ENCODE measurements at places on chromosomes 12 and 14. TPM values are rescaled to one million over a fixed set of nuclear protein-coding genes. Genes with fewer than 3 reads are reported as not detected.

DNA sequence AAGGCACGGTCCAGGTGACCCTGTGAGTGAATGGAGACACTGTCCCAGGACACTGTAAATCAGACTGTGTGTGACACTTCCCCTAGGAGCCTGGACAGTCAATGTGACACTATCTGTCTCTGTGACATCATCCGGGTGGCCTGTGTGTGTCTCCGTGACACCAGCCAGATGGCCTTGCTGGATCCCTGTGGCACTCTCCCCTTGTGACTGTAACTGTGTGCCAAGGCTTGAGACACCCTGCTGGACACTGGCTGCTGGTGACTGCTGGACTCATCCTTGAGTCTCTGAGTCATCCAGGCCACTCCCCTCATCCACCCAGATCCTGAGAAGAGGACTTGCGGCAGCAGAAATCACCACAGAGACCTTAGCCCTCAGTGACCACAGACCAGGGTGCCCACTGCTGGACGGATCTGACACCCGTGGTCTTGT is 51.6 kb downstream of the MVK start:
- no peak for DNase-seq

DNA sequence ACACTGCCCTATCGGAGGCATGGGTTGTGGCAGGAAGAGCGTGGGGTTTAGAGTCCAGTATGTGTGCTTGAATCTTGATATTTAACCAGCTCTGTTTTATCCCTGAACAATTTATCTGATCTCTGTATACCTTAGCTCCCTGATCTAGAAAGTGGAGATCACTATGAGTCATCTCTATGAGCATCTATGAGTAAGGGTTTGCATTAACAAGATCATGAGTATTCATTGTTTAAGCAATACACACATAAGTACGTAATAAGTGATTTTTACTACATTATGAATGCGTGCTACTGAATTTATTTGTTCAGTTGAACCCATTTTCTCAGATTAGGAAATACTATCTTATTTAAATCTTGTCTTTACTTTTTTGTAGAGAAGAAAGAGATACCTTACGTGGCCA is 49.4 kb downstream of the GPATCH2L start:
- no peak for DNase-seq

DNA sequence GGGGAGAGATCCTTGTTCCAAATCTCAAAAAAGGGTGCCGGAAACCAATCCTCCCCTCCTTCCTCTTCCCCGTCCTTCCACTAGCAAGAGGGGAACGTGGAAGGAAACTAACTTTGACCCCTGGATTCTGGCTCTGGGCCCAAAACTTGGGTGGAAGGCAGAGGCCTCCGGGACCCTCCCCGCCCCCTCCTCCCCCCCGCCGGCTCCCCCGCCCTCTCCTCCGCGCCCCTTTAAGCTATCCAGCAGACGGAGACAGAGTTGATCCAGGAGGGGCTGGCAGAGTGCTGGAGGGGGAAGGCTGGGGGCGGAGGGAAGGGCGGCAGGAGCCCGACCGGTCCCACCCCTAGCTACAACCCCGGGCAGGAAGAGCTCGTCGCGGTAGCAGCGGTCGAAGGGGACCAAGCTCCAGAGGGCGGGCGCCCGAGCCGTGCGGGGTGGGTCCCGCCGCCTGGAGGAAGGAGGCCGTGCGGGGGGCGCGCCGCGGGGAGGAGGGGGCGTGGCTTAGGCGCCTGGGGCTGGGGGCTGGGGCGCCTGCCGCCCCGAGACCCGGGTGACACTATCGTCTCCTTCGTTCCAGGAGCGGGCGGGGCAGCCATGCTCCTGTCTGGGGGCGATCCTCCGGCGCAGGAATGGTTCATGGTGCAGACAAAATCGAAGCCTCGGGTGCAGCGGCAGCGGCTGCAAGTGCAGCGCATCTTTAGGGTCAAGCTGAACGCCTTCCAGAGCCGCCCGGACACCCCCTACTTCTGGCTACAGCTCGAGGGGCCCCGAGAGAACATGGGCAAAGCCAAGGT is at the start of gene NYNRIN:
NYNRIN (plus strand) TSS at position 351 of the 794 bp plus-strand sequence; CDS start at position 595, 244 bp downstream.
- peak; percentile 78 for DNase-seq

DNA sequence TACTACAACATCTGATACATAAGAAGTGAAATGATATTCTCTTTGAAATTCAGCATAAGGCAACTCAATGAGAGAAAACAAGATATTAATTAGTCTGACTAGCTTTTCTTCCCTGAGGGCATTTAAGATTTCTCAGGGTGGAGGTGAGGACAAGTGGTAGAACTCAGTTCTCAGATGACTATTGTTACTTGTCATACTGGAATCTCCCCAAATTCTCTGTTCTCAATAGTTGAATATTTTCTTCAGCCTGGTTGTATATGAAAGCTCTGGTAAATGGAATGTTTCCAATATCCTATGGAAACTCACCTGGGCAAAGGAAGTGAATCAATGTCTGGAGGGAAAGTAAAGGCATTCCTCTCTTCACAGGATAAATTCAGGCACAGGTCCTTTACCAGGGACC is 18.2 kb upstream of the ITGA5 start:
- DNase-seq = no peak

DNA sequence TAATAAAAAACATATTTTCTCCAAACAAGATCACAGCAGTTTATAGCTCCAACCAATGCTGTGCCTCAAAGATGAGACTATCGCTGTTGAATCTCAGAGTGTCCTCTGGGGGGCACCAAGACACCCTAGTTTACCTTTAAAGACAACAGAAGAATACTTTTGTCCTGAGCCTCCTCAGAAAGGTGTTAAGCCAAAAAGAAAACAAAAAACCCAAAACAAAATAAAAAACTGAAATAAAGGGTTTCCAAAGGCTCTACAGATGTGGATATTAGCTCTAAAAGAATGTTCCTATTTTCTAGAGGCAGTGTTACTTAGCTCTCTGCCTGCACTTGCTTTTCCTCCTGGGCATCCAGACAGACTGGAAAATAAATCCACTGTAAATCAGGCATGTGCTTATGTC is 86.9 kb upstream of the TTC7B start:
- peak; percentile 67 for DNase-seq

DNA sequence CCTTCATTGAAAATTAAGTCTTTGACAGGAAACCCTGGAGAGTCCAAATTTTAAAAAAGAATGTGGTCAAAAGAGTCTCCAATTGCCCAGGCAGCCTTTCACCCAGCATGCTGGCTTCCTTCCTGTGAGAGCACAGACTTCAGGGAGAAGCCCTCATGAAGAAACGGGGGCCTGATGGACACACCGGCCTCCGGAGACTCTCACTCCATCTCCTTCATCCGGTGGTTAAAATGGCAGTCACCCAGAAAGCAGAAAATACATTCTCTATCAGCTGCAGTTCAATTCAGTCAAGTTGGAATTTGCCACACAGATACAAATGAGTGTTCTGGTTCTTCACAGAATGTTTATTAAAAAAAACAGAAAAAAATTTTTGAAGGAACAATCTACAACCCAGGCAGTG is 56.5 kb downstream of the CPM start:
- DNase-seq = no peak

DNA sequence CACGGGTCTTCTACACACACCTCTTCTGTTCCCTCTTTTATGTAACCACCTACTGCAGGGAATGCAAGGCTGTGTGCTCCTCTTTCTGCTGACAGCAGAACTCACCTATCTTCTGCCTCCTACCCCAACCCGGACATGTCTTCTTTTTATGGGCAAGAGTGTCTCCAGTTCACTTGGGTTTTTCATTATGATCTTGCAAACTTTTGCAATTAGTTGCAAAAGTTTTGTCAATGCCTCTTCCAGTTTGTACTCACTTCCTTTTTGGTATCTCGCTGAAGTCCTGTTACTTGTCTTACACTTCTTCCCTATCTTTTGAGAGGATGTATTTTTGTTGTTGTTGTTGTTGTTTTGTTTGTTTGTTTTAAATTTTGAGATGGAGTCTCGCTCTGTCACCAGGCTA is 50.6 kb downstream of the DRAM1 start:
- DNase-seq = no peak

DNA sequence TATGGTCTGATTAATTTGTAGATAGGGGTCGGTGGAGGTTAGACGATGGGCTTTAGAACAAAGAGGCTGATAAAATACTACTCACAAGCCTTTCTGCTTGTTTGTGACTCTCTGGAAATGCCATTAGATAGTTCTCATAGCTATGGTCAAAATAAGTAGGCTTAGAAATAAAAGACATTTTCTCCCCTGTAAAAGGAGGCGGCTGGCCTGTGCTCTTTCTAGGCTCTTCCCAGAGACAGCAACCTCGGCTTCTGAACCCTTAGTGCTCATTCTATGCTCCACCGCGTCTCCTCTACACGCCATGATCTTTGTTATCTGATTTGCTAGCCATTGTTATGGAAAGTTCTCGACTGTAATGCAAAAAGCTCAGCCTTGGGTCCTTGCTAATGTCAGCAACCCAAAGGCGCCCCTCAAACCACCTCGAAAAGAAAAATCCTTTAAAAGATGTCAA is 64.5 kb downstream of the CRADD start:
- DNase-seq = no peak

VWF gene
- 65.4 TPM for polyA plus RNA-seq

DNA sequence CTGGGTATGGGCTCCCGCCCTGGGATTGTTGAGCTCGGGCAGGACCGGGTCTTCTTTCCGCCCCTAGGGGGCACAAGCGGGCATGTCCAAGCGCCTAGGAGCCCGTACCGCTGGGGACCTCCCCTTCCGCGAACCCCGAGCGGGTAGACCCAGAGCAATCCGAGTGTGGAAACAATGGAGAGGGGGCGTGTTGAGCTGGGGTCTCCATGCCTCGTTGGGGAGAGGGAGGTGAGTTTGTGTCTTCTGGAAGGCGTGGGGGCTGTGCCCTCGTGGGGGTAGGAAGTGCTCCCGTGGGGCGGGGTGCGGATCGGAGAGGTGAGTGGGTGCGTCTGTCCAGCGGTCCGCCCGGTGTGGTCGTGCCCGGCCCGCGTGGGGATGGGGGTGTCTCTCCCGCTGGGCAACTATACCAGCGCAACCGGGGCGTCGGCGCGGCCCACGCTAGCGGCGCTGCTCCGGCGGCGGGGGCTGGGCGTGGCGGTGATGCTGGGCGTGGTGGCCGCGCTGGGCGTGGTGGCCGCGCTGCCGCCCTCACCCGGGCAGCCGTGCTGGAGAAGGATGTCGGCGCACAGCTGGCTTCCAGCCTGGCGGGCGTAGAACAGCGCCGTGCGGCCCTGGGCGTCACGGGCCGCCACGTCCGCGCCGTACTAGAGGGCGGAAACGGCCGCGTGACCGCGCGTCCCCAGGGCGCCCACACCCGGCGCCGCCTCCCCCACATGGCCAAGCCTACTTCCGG is 12.2 kb downstream of the AGAP2 start:
- no peak for DNase-seq

GRCh38 chr12:49111206-49111605 is 559 bp upstream of the LMBR1L start:
- DNase-seq = no peak

GRCh38 chr12:69433653-69434052 is 36.5 kb upstream of the FRS2 start:
- no peak for DNase-seq

DNA sequence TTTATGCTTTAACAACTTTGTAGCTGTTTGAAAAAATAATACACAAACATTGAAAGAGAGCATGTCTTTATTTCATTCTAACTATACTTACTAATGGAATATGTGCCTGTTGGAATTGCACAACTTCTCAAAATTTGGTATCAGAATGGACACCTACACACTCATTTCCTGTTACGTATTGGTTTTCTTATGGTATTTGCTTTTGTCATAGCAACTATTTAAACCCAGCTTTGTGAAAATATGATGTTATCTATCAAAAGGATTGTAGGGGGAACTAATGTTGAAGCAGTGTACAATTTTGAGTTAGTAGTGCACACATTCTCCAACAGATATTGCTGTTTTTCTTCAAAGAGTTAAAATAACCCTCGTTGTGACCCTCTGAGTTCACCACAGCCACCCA is 52.6 kb downstream of the RBMS2 start:
- no peak for DNase-seq

GRCh38 chr14:84351646-84352045 is 1178.3 kb upstream of the FLRT2 start:
- no peak for DNase-seq

DNA sequence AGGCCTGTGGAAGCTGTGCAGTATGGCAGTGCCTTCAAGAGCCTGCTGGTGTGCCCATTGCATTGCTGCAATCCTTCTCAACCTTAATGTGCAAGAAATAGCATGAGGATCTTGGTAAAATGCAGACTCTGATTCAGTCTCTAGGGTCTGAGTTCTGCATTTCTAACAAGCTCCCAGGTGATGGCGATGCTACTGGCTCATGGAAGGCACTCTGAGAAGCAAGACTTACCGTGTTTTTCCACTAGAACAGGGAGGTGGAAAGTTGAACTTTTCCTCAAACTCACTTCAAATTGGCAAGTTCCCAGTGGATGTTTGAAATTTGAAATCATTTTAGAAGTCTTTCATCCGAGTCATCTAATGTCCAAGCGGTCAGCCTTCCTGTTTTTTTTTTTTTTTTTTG is 55.5 kb downstream of the MYRFL start:
- no peak for DNase-seq

GPR137C gene
- 4.2 TPM for polyA plus RNA-seq

CD4 gene
- polyA plus RNA-seq = 11.1 TPM

- peak; percentile 65 for DNase-seq
Measured at GRCh38 chr12:41932470-41932991, 212.1 kb downstream of the GXYLT1 start.

DNA sequence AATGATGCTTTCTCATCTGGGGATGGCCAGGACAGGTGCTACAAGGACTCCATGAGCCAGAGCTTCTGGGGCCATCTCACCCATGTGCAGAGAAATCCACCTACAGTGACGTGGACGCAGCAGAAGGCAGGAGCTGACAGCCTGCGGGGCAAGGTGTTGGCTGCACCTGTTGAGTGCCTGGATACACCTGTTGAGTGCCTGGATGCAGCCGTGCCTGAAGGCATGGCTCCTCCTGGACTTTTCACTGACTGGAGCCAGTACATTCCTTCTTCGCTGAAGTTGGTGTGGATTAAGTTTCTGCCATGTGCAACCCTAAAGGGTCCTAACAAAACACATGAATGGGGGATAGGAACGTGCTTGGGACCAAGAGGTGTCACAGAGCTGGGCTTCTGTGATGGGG is 7.4 kb upstream of the DIO3 start:
- no peak for DNase-seq

DNA sequence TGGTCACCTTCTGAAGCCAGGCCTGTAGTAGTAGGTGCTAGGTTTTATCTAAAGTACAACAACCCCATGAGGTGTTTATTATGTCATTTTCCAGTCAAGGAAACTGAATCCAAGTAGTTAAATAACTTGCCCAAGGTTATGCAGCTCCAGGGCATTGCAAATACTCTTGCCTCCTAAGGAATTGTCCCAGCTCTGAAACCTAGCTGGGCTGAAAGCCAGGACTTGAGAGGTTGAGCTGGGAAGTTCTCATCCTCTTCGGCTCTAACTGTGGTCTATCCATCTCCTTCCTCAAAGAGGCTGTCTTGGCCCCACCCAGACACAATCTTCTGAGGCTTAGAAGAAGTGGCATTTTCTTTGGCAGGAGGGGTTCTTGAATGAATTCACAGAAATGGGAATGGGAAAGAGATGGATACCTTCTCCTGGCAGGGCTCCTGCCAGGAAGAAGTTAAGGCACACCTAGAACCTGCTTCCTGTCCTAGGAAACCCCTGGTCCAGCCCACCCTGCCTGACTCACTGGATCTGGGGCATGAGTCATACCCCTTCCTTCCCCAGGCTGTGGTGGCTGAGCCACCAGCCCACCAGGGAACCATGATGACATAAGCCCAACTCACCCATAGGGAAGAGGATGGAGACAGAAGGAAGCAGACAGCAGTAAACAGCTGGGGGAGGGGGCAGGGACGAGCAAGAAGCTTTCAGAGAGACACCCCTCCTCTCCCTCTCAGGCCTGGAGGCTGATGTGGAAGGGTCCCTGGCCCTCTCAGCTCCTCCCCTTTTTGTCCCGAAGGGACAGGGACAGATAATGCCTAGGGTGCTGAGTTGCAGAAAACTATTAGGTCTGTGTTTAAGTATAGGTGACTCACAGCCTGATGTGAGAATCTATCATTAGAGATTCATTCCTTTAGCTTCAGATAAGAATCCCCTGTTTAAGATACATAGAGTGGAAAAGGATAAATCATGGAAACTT is 2.1 kb upstream of the PLEK2 start:
- DNase-seq = no peak

Measured in muscle of arm (tissue), 14 donors.